ENCODE measurements at places on chromosomes 5 and 9.

DNA sequence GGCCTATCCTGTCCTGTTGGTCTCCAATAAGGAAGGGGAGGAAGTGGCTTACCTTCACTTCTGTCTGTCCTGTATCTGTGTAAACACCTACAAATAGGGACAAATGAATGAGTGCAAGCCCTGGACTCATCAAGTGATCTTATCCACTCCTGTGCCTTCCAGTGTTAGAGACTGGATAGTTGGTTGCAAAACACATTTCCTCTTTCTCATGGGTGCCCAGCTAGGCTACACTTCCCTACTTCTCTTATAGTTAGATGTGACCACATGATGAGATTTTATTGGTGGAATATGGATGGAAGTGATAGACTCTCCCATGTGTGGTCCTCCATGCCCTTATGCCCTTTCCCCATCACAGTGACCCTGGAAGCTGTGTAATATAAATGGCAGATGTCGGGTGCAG lies 16.9 kb upstream of the PFDN1 start:
- DNase-seq = no peak

GRCh38 chr5:132752581-132753125 lies 5.4 kb downstream of the CCNI2 start:
- peak; percentile 25 for DNase-seq

DNA sequence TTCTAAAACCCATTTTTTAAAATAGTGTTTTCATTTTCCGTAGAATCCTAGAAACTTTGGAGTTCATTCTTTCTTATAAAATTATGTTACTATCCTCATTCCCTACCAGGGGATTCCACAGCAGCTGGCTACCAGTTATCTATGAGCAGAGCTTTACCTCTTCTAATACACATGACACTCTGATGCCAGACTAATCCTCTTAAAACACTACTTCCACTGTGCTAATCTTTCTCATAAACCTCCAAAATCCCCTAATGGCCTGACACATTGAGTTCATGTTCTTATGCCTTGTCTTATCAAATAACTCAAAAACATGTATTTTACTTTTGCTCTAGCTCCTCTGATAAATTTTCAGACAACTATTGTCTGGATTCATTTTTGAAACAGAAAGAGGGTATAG lies 633.6 kb upstream of the FTMT start:
- DNase-seq = no peak

GRCh38 chr5:68962757-68963484 lies 130.9 kb upstream of the SLC30A5 start:
- DNase-seq = no peak

GRCh38 chr5:112685931-112686330 lies 51.8 kb upstream of the APC start:
- no peak for DNase-seq

GRCh38 chr9:27626244-27627187 lies 53.2 kb upstream of the C9orf72 start:
- no peak for DNase-seq

- DNase-seq = no peak
These were observed 174.5 kb upstream of the RAD23B start for GRCh38 chr9:107108342-107109130.

DNA sequence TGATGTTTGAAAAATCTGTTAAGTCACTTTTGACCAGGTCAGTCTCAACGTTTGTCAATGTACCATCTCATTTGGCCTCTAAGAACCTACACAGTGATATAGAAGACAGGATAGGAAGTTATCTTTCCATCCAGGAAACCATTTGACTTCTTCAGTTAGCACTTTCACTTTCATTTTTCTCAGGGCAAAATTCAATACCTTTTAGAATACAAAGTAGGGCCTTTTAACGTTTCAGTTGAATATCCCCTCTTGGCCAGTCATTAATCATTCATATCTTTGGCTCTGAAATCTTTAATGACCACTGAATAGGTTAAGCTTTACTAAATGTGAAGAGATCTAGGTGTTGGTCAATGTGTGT lies 101.1 kb upstream of the GNAQ start:
- no peak for DNase-seq
